Metanephros (tissue), 2 donors: ENCODE measurements at places on chromosomes 1 and 21. TPM values are rescaled to one million over a fixed set of nuclear protein-coding genes. Genes with fewer than 3 reads are reported as not detected.

SLC39A1 gene
- total RNA-seq = 69.7 TPM

CD52 gene
- total RNA-seq = 7.6 TPM

FLG2 gene
- 0.06 TPM for total RNA-seq

MARK1 gene
- 11.6 TPM for total RNA-seq

ASPM gene
- total RNA-seq = 12.7 TPM

CENPF gene
- total RNA-seq = 17.6 TPM

IVL gene
- total RNA-seq = 0.35 TPM

AMY1B gene
- total RNA-seq = not detected

PADI3 gene
- 0.18 TPM for total RNA-seq

ATXN7L2 gene
- total RNA-seq = 6.0 TPM

KRTCAP2 gene
- 80.7 TPM for total RNA-seq

TRIM63 gene
- total RNA-seq = 9.4 TPM

TSPEAR gene
- total RNA-seq = 0.53 TPM

ZNF648 gene
- total RNA-seq = 0.76 TPM

BECN2 gene
- not detected for total RNA-seq

GSTM5 gene
- total RNA-seq = 16.5 TPM

LTN1 gene
- 38.1 TPM for total RNA-seq

UCHL5 gene
- 25.0 TPM for total RNA-seq
